NCI-H187 treated with DMSO at 0.1 percent for 48 hours (cell line): ENCODE measurements at places on chromosomes 7 and 10.

DNA sequence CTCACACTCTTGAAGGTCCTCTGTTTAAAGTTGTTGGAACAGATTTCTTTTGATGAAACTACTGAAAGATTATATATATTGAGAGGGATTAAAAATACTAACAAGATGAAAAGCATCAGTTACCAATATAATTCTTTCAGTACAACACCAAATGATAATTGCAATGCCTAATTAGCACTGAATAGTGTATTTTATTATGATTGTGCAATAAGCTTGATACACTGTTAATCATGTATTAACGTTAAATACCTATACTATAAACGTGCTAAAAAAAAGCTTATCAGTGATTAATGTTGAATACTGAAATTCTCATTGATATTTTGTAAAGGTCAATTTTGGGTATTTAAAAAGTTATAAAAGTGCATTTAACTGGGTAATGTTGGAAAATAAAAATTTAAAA is 61.5 kb downstream of the HIBADH start:
- DNase-seq: no peak

- DNase-seq: no peak
Observed at GRCh38 chr10:58666024-58666423, 153.4 kb downstream of the BICC1 start.

GRCh38 chr7:157009778-157010587 is 480 bp downstream of the MNX1 start:
- no peak for DNase-seq

DNA sequence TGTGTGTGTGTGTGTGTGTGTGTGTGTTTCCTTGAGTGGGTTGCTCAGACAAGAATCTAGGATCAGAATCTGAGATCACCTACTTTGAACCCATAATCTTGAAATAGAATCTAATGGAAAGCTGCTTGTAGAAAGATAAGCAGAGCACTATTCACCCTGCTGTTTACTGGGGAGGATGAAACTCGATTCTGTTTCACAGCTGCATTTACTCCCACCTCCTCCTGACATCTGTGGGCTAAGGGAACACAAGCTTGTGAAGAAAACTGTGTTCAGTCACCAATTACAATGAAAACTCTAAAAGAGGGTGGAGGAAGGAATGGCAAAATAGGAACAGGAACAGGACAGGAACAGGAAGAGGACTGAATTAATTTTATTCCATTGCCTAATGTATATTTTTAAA is 269.5 kb downstream of the TSPAN12 start:
- no peak for DNase-seq

DNA sequence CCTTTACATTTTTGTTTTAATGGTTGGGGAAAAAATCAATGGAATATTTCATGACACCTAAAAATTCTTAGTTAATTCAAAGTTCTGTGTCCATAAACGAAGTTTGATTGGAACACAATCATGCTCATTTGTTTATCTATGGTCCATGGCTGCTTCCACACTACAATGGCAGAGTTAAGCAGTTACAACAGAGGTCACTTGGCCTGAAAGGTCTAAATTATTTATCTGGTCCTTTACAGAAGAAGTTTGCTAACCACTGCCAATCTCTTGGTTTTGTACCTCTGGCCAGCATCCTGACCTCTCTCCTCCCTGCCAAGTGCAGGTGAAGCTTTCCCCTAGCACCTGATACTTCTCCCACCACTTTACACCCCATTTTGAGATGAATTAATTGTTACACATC is 61.5 kb downstream of the SRPK2 start:
- DNase-seq: no peak

GRCh38 chr10:77682393-77683087 is 44.9 kb upstream of the KCNMA1 start:
- no peak for DNase-seq

- no peak for DNase-seq
Observed at GRCh38 chr10:62133618-62134017, 135.0 kb downstream of the RTKN2 start.

- DNase-seq: no peak
Observed at GRCh38 chr10:35391153-35391953, 55.0 kb downstream of the CCNY start.

- peak; percentile 56 for DNase-seq
Observed at GRCh38 chr7:150778738-150779301, 21.3 kb downstream of the TMEM176B start.

- DNase-seq: no peak
Observed at GRCh38 chr10:22518167-22518724, 172.9 kb downstream of the SPAG6 start.

GRCh38 chr7:124643311-124643811 is 122.2 kb downstream of the GPR37 start:
- no peak for DNase-seq

DNA sequence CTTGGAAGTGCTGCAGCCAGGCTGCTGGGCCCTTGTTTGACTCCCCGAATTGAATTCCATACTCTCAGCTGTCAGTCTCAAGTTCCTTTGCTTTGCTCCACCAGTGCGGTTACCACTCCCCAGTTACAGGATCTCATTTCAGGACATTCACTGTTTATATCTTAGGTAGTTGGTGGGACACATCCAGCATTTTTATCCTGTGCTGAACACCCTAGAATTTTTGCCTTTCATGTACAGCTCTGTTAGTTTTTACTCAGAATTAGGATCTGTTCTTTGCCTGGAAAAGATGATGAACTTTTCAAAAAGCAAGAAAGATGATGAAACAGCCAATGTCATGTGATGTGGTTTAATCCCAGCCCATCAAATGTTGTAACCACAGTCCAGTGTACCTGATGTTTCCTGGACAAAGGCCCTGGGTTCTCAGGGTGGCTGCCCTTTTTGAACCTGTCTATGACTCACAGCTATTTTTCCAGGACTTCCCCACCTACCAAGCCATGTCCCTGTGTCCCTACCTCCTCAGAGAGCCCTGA is 149.7 kb downstream of the NOC3L start:
- no peak for DNase-seq

DNA sequence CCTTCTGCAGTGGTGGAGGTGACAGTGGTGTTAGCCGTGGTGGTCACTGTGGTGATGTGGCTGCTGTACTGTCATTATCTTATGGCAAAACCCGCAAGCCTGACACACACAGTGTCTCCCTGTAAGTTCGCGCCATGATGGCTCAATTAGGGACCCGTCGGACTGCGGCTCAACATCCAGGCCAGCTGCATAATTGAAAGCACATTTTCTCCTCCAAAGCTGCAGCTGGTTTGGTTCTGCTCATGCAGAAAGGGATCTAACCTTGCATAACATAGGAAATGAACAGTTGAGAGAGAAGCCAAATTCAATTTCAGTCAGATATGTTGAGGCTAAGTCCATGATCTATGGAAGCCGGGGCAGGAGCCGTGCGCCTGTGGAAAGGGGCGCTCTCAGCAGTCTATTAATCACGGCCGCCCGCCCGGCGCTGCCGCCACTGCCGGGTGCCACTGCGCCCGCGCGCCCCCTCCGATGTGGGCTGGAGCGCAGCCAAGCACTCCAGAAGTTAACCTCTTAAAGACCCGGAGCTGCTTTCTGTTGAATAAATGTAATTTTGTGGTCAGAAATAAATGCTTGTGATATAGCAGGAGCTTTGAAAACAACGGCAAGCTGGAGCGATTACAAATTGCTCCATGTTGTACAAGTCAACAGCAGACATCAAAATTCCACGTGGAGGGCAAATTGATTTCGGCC is 227.7 kb downstream of the CUX1 start:
- DNase-seq: no peak

- DNase-seq: no peak
Observed at GRCh38 chr10:124002391-124003069, 90.9 kb downstream of the CHST15 start.

DNA sequence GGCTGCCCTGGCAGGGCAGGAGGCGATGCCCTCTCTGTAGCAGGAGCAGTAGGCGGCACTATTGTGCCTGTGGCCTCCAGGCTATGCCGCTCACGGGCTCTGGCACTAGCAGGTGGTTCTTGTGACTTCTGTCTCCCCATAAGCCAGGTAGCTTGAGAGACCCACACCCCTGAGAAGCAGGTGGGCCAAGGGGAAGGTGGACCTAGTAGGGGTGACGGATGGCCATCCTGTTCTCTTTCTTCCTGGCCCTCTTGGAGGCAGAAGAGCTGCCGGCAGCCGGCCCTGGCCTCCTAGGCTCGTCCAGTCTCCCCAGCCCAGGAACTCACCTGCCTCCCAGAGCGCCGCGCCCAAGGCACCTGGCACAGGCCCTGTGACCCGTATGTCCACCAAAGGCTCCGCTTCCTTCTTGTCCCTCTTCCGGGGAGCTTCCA is 15.4 kb downstream of the MMRN2 start:
- DNase-seq: no peak

- DNase-seq: no peak
Observed at GRCh38 chr7:139884441-139884840, 55.4 kb downstream of the TBXAS1 start.

- DNase-seq: no peak
Observed at GRCh38 chr7:29170781-29171180, 23.8 kb upstream of the CHN2 start.

GRCh38 chr10:86545101-86545500 is 23.5 kb upstream of the WAPL start:
- DNase-seq: no peak

GRCh38 chr10:17169803-17170202 is 31.7 kb downstream of the TRDMT1 start:
- no peak for DNase-seq
